ENCODE measurements at places on chromosomes 5 and 9.

DNA sequence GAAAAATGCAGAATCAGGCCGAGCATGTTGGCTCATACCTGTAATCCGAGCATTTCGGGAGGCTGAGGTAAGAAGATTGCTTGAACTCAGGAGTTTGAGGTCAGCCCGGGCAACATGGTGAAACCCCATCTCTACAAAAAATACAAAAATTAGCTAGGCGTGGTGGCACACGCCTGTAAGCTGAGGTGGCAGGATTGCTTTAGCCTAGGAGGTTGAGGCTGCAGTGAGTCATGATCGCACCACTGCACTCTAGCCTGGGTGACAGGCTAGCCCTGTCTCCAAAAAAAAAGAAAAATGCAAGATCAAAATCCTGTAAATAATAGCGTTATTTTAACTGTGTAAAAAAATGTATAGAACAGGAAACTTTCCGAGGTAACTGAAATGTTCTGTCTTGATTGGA is 39.4 kb downstream of the RNF44 start:
- no peak for DNase-seq

DNA sequence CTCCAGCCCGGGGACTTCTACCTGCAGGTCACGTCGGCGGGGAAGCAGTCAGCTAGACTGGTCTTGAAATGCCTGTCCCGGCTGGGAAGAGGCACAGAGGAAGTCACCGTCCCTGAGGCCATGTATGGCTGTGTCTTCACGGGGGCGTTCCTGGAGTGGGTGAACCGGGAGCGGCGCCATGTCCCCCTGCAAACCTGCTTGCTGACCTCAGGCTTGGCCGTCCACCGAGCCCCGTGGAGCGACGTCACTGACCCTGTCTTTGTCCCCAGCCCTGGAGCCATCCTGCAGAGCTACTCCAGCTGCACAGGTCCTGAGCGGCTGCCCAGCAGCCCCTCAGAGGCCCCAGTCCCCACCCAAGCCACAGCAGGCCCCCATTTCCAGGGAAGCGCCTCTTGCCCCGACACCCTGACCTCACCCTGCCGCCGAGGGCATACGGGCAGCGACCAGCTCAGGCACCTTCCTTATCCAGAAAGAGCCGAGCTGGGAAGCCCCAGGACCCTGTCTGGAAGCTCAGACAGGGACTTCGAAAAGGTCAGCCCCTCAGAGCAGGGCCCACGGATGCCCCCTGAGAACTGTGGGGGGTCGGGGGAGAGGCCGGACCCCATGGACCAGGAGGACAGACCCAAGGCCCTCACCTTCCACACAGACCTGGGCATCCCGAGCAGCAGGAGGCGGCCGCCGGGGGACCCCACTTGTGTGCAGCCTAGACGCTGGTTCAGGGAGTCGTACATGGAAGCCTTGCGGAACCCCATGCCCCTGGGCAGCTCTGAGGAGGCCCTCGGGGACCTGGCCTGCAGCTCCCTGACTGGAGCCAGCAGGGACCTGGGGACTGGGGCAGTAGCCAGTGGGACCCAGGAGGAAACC is 47.8 kb downstream of the PLEKHG4B start:
- DNase-seq = no peak

DNA sequence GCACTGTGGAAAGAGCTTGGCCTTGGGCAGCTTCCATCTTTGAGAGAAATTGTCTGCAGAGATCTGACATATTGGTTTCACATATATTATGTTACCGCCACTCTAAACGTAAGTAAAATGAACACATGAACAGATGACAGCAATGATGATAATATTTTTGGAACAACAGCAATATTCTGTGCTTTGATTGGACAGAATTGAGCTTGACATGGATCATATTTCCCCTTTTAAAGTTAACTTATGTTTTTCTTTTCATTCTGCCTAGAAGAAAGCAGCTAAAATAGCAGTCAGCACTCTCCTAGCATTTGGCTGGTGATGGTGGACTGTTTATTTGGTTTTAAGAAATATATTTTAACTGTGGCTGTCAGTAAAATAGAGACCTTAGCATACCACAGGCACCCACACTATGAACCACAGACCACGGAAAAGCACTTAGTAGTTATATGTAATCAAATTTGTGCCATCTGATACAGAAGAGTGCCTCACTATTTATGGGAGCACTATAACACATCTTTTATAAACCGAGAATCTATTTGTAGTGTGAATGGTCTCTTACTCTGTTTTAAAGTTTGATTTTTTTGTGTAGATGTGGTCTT is 1.8 kb upstream of the CFAP95 start:
- DNase-seq = no peak

GRCh38 chr9:131237931-131238401 is 38.3 kb downstream of the FAM78A start:
- peak; percentile 74 for DNase-seq

DNA sequence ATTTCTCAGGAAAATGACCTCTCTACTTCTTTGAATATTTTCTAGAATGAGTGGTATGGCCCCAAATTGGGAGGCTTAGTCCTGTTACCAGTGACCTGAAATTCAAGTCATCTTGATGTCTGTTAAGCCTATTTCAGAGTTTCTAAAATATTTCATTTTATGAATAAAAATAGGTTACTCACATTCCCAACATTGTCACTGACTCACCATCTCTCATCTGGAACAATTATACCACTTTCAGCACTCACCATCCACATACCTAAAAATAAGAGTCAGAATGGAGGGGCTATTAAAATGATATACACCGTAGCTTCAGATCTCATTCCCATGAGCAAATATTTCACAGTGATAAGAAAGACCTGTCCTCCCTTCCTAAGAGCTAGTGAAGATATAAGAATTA is 71.8 kb downstream of the KIAA1958 start:
- no peak for DNase-seq

All from stimulated activated CD8-positive, alpha-beta memory T cell treated with anti-CD3 and anti-CD28 coated beads, Interleukin-12 subunit alpha, Interleukin-12 subunit beta, amount 100 ng/mL, for 1 hour (primary cell).